NCI-H1436 treated with DMSO at 0.1 percent for 48 hours (cell line): ENCODE measurements at places on chromosomes 3 and 15.

GRCh38 chr15:56744701-56745683 is 11.7 kb upstream of the ZNF280D start:
- DNase-seq: no peak

DNA sequence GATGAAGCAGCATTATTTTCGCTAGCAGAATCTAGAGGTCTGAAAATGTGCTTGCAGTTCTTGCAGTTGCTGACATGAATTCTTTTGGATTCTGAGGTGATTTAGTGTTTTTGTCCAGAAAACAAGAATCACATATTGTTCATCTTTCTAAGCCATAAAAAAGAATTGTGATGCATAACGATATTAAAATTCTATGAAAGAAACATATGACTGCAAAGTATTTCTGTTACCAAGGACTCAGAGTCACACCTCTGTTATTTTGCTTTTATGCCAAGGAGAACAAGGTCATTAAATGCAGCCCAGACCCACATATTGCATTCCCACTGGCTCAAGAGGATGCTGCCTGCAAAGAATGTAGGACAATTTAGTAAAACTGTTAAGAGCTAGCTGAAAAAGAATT is 299.8 kb upstream of the GPR149 start:
- DNase-seq: no peak

DNA sequence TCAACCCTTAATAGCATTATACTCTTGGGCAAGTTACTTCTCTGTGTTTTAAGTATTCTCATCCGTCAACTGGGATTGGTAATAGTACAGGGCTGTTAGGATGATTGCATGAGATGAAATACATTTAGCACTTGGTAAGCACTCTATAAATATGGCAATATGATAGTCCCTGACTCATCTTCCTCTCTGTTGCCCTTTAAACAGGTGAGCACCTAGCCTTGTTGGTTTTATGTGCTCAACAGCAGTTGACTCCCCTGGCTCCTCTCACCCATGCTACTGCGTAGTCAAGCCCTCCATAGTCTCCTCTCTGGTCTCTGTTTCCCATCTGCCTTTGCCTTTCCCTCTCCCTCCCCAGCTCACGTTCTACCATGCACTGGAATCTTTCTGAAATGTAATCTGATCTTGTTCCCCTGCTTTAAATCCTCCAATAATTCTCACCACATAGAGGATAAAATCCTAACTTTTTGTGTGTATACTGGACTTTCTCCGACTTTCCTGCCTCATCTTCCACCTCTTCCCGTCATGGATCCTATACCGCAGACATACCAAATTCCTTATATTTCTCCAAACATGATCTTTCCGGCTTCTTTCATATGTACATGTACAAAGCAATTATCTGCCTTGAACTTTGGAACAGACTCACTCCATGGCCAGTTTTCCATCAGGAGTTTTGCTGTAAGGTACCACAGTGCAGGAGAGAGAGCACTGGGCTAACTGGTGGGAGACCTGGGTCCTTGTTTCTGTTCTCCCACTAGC is 42.3 kb downstream of the FSD2 start:
- no peak for DNase-seq

GRCh38 chr3:56282341-56282740 is 185.9 kb downstream of the ERC2 start:
- DNase-seq: no peak

GRCh38 chr3:11914651-11915050 is 68.0 kb upstream of the TAMM41 start:
- no peak for DNase-seq

GRCh38 chr3:36214460-36214859 is 165.8 kb upstream of the STAC start:
- no peak for DNase-seq

DNA sequence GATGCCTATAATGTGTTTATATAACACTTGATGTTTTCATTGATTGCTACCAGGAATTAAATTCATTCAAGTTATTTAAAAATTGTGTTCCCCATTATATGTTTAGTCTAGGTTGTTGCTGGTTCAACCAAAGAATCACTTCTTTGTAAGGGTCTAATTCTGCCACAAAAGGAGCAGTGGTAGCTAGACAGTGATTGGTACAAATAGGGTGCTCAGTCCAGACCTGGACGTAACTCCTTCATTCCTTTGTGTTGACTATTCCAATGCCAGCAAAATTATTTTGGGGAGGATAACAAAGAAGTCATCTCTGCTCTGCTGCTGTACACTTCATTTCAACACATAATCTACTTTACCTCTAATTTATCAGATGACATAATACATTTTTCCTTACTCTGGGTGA is 1.2 kb downstream of the CHMP2B start:
- DNase-seq: no peak
